MM.1S (cell line): ENCODE measurements at places on chromosomes 7 and 10.
A peak's percentile ranks its signal among the peaks of the same experiment; 100 is the strongest.

DNA sequence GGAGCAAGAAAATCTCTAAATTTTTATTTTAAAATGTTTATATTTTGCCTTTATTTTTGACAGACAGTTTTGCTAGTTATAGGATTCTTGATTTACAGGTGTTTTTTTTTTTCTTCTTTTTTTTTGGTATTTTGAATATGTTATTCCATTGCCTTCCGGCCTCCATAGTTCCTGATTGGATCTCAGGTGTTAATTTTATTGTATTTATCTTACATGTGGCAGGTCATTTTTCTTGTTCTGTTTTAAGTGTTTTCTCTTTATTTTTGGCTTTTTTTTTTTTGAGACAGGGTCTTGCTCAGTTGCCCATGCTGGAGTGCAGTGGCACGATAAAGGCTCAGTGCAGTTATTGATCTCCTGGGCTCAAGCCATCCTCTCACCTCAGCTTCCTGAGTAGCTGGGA lies 73.9 kb downstream of the MLLT10 start:
- no peak for DNase-seq

DNA sequence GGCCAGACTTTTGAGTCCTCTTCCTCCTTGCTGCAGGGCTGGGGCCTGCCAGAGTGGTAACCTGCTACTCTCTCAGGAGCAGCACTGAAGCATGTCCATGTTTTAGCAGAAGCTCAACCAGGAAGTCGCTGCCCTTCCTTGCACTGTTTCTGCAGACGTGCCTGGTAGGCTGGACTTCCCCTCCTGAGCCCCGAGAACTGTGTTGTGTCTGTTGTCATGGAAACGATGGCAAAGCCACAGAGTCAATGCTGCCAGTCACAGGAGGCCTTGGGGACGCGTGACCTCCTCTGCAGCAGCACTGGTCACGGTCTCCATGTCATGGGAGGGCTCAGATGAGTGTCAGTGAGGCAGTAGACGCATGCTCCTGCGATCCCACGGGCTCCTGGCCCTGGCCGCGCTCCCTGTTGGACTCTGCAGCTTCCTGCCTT lies 145.5 kb downstream of the FANK1 start:
- peak; percentile 86 for DNase-seq

GRCh38 chr7:138886501-138886917 lies 88.5 kb upstream of the ATP6V0A4 start:
- peak; percentile 92 for DNase-seq

GRCh38 chr7:125033506-125033905 lies 103.9 kb upstream of the POT1 start:
- no peak for DNase-seq

GRCh38 chr10:124142960-124143359 lies 49.6 kb upstream of the CHST15 start:
- no peak for DNase-seq

- DNase-seq, result no peak
These were observed 20.0 kb downstream of the SORCS1 start for GRCh38 chr10:107144490-107144889.
